GM23338 (cell line): ENCODE measurements at places on chromosomes 1 and 21. TPM values are rescaled to one million over a fixed set of nuclear protein-coding genes. Genes with fewer than 3 reads are reported as not detected.

LAMC1 gene
- 18.4 and 20.5 TPM in 2 replicates for polyA plus RNA-seq

DCDC2B gene
- 0.21 and 0.42 TPM in 2 replicates for polyA plus RNA-seq

MYBPH gene
- not detected in 2 replicates for polyA plus RNA-seq

OR2M3 gene
- polyA plus RNA-seq, result not detected in 2 replicates

ASPM gene
- 35.6 and 36.8 TPM in 2 replicates for polyA plus RNA-seq

MAGI3 gene
- polyA plus RNA-seq, result 2.5 and 3.9 TPM in 2 replicates

LCE2D gene
- polyA plus RNA-seq, result not detected in 2 replicates

AKIRIN1 gene
- 156 and 162 TPM in 2 replicates for polyA plus RNA-seq

GSTM5 gene
- polyA plus RNA-seq, result 4.4 and 5.0 TPM in 2 replicates

OR2AJ1 gene
- not detected in 2 replicates for polyA plus RNA-seq

PROK1 gene
- polyA plus RNA-seq, result not detected in 2 replicates

PTGER3 gene
- polyA plus RNA-seq, result 0.28 and 0.45 TPM in 2 replicates

OR2L2 gene
- 0.05 and 0.06 TPM in 2 replicates for polyA plus RNA-seq

VWA1 gene
- 7.2 and 7.9 TPM in 2 replicates for polyA plus RNA-seq

CFAP107 gene
- polyA plus RNA-seq, result not detected in 2 replicates

OR6N1 gene
- not detected in 2 replicates for polyA plus RNA-seq

KRTAP11-1 gene
- polyA plus RNA-seq, result not detected in 2 replicates

CLCA4 gene
- polyA plus RNA-seq, result not detected in 2 replicates

LCE1A gene
- not detected in 2 replicates for polyA plus RNA-seq

TMIGD3 gene
- polyA plus RNA-seq, result not detected in 2 replicates

ELAVL4 gene
- 1.7 and 1.9 TPM in 2 replicates for polyA plus RNA-seq

RIPPLY3 gene
- polyA plus RNA-seq, result 2.8 and 3.1 TPM in 2 replicates

C1orf185 gene
- not detected in 2 replicates for polyA plus RNA-seq

GBP1 gene
- 0.13 TPM in 1 of 2 replicates, not detected in the other for polyA plus RNA-seq

SIKE1 gene
- polyA plus RNA-seq, result 79.6 and 96.3 TPM in 2 replicates

KCNJ15 gene
- polyA plus RNA-seq, result not detected in 2 replicates

KCNE2 gene
- 0.49 and 0.55 TPM in 2 replicates for polyA plus RNA-seq

GALE gene
- 28.1 and 30.1 TPM in 2 replicates for polyA plus RNA-seq
